ENCODE measurements at places on chromosomes 6 and 20.

GRCh38 chr6:17220040-17220910 lies 60.9 kb upstream of the RBM24 start:
- no peak for DNase-seq

- no peak for DNase-seq
These were observed 283.2 kb downstream of the EPHA7 start for GRCh38 chr6:93136111-93136510.

DNA sequence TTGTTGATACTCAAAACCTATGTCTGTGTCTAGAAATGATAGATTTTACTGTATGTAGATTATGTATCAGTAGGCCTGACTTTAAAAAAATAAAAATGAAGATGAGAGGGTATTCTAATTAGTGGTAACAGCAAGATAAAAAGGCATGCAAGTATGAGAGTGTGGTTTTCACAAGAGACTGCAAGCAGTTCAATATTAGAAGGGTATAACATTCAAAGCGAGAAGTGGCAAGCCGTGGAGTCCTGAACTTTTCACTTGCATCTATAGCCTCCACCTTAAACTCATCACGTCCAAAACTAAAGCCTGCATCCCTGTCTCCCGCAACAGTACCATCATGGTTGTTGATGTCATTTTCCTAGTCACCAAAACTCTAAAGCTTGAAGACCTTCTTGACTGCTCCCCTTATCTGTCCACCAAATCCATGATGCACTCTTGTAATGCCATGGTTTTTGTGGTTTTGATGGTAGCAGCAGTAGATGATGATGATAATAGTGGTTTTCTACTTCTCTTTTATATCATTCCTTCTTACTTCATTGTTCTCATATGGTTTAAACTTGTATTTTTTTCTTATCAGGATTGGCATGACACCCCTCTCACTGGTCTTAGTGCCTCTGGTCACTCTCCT lies 9.2 kb upstream of the CGA start:
- DNase-seq = no peak

- DNase-seq = no peak
These were observed 61.7 kb downstream of the ESF1 start for GRCh38 chr20:13723011-13723410.

GRCh38 chr20:3786126-3786484 lies 435 bp downstream of the CENPB start:
- DNase-seq = no peak

DNA sequence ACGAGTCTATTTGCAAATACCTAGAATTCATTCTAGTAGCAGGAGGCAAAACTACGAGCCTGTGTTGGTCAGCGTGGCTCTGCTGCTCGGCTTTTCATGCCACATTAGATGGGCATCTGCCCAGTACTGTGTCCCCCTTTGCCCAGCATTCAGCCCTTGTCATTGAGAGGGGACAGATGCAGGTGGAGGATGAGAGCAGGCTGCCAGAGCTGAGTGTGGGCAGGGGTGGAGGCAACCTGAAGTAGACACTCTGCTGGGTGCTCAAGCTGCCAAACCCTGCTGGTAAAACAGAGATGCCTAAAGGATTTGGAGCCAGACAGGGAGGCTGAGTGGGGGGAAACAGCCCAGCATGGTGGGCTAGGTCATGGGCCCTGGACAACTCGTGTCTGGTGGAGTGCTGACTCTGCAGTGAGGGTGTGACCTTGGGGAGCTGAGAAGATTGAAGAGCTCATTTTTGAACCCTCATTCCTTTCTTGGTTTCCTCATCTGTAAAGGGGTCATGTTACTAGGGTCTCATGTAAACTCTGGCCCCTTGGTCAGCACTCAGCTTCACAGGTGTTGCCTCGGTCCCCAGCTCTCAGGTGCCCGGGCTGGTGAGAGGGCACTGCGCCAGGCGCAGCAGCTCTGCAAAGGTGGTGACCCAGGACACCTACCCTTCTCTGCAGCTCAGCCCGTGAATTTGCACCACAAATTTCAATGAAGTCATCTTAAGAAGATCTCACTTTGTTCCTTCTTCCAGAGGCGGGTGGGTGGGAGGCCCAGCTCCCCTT lies 64.2 kb upstream of the BHLHE23 start:
- DNase-seq = no peak

- DNase-seq = no peak
These were observed 78.0 kb downstream of the SLC22A3 start for GRCh38 chr6:160426136-160426535.

- DNase-seq = no peak
These were observed 334.6 kb downstream of the ESR1 start for GRCh38 chr6:152142105-152142504.

GRCh38 chr20:23228912-23229311 lies 121.7 kb upstream of the NXT1 start:
- DNase-seq = no peak

DNA sequence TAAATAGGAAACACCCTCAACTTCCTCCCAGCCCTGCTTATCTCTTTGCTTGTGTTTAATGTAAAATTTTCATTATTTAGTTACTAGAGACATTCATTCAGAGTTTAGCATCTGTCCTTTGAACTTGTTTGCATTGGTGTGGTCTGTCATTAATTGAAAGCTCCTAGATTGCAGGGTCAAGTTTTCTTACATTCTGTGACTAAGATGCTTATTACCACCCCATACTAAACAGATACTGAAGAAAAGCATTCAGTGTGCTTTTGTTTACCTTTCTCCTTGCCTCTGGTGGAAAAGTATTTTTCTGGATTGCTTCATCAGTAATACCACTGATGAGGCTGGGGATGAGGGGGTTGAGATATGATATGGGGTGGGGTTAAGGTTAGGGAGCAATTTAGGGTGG lies 199.0 kb downstream of the SAMD5 start:
- no peak for DNase-seq

DNA sequence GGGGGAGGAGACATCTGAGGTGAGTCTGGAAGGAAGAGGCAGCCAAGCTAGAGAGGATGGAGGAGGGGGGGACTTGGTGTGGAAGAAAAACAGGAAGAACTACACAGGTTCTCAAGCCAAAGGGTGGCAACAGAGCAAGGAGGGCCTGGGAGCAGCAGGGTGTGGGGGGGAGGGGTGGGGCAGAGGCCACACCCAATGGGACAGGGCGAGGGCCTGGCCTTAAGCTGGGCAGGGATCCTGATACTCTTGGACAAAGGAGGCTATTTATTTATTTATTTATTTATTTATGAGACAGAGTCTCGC lies 359.0 kb downstream of the ZFAND3 start:
- DNase-seq = no peak

GRCh38 chr6:26269531-26270485 lies 95.2 kb upstream of the BTN3A2 start:
- DNase-seq = no peak

DNA sequence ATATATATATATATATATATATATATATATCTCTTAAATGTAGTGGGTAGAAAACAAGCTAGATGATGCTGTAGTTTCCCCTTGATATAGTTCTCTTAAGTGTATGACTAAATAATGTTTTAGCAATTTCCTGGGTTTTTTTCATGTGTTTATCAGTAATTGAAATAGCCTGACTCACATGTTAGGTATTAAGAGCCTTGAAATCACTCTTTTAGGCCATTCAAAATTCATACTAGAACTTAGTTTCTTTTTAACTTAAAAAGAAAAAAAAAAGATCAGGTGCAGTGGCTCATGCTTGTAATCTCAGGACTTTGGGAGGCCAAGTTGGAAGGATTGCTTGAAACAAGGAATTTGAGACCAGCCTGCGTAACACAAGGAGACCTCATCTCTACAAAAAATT lies 44.1 kb downstream of the NKX2-4 start:
- DNase-seq = no peak

DNA sequence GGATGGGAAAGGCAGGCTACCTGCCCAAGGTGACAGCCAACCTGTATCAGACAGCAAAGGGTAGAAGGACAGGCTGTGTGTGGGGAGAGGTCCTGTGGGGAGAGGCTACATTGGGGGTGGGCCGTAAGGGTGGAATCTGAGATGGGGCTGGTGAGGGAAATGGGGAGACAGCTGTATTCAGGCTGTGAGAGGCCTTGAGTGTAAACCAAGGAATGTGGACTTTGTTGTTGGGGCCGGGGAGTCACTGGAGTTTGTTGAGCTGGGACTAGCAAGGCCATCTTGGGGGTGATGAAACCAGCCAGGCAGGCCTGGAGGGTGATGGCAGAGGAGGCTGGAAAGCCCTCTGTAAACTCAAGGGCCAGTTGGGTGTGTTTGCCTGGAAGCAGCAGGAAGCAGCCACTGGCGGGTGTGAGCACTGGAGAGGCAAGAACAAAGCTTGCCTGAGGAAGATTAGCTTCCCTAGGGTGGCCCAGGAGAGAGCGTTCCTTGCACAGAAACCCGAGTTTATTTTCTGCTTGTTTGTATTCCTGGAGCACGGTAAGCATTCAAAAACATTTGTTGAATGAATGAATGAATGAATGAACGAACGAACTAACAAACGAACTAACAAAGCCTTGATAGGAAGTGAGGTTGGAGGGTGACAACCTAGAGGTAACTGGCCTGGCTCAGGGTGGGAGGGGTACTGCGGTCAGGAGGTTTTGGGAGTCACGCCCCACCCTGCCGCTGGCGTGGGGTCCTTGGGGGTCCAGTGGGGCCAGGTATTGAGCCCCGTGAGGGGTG lies 18.9 kb downstream of the TTBK1 start:
- DNase-seq = no peak

DNA sequence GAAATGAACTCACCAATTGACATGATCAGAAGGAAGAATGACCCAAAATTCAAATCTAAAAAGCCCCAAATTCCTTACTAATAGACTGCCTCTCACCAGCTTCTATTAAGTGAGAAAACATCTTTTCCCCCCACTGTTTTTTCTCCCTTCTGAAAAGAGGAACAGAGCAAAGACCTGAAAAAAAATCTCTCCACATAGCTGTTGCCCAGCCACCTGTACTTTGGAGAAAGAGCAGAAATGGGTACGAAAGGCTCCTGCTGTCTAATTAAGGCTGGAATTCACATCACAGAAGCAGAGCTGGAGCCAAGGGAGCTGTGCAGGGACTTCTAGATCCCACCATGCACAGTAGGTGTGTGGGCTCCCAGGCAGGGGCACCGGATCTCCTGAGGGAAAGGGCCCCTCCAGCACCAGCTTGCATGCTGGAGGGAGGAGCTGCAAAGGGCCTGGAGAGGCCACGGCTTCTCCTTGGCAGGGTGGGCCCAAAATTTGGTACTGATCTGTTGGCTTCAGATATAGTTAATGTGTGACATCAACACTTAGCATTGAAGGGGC lies 73.2 kb upstream of the DUSP22 start:
- no peak for DNase-seq

GRCh38 chr6:138454981-138455706 lies 44.1 kb downstream of the NHSL1 start:
- no peak for DNase-seq

Data from cortex of kidney (tissue), 1 donor.